ENCODE measurements at places on chromosomes 4 and X.

DNA sequence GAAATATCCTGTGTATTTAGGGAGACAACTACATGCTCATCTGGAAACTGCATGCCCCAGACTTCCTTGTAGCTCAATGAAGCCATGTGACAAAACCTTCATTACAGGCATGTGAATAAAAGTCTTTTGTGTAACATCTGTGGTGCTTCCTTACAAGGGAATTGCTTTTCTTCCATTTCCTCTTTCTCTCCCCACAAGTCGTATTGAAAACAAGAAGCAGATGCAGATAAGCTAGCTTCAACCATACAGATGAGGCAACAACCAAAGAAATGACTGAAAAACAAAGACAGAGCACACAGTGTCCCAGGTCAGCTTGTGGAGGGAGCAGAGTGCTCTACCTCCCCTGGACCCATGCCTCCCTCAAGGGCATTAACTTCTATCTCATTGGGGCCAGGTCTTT, 115.8 kb upstream of the INPP4B start:
- no peak for DNase-seq

DNA sequence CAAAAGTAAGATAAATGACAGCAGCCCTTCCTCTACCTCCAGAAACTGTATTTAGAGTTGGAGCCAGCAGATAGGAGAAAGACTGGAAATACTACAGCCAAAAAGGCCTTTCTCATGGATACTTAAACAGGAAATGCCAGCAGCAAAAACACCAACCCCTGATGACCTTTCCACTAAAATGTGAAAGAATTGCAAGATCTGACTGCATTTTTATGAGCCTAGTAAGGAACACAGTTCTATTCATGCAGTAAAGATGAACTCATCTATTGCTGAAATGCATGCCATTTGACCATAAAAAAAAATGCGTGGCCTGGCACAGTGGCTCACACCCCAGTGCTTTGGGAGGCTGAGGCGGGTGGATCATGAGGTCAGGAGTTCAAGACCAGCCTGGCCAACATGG, 19.9 kb downstream of the ABCG2 start:
- no peak for DNase-seq

- peak; percentile 42 for DNase-seq
Observed at GRCh38 chrX:51894697-51895336, 1.4 kb downstream of the MAGED1 start.

GRCh38 chr4:65344278-65344825, 325.9 kb downstream of the EPHA5 start:
- no peak for DNase-seq

GRCh38 chr4:71290074-71290473, 48.7 kb upstream of the SLC4A4 start:
- DNase-seq: no peak

DNA sequence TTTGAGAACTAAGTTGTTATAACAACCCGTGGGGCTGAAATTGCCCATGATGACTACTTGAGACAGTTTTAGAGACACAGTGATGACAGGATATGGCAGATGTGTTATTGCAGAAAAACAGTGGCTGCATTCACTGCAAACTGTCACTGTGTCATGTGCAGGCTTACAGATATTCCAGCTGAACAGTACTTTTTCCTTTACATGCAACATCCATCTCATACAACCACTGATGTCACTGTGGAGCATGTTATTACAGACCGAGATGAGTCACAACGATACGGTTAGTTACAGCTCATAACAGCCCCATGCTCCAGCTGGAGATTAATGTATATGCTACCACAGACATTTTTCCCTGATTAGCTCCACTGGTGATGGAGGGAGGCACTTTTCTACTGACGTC, 207.4 kb downstream of the TMA16 start:
- peak; percentile 26 for DNase-seq

DNA sequence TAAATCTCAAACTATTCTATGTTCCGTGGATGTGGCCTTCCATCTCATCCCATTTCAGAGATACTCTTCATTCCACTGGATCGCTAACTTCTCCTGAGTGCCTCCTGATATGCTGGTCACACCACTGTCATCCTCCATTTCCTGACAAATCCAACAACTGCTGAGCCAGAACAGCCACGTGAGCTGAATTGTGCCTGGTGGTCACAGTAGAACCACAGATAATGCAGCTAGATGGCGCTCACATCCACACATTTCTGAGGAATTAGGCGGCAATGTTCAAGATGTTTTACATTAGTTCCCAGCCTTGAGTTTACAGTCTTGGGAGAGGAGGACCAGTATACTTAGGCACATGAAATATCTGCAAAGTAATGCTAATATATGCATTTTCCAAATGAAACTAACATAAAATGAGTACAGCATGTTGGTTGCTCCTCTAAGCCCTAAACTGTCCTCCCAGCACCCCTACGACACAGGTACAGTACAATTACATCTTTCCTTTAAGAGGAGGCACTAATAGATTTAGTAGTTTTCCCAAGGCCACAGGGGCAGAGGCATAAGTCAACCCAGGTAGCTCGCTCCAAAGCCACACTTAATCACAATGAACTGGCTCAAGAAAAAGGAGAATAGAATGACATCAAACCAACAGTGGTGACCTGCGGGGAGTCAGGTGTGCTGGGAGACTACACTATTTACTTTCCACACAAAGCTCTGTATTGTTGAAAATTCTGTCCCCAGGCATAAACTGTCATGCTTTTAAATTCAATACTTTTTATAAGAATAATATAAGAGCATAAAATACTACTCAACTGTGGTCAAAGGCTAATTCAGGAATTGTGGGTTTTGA, 134.2 kb downstream of the CHIC2 start:
- peak; percentile 36 for DNase-seq

- no peak for DNase-seq
Observed at GRCh38 chr4:26751838-26752237, 108.8 kb upstream of the STIM2 start.

- DNase-seq: no peak
Observed at GRCh38 chr4:185120631-185120946, 22.5 kb upstream of the SLC25A4 start.

DNA sequence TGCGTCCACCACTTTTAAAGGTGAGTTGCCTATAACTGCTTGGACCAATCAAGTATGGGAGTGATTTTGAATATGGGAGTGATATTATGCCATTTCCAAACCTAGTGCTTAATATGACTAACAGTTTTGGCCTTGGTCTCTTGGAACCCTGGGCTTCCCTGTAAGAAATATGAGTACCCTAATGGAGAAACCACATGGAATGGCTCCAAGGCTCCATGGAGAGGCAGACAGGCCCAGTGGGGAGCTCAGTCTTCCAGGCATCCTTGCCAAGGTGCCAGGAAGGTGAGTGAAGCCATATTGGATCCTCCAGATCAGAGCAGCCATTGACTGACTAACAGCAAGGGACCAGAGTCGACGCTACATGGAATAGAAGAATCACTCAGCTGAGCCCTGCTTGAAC, 53.2 kb downstream of the MAML3 start:
- DNase-seq: no peak

GRCh38 chr4:183438458-183439113, 5.8 kb upstream of the CDKN2AIP start:
- no peak for DNase-seq

DNA sequence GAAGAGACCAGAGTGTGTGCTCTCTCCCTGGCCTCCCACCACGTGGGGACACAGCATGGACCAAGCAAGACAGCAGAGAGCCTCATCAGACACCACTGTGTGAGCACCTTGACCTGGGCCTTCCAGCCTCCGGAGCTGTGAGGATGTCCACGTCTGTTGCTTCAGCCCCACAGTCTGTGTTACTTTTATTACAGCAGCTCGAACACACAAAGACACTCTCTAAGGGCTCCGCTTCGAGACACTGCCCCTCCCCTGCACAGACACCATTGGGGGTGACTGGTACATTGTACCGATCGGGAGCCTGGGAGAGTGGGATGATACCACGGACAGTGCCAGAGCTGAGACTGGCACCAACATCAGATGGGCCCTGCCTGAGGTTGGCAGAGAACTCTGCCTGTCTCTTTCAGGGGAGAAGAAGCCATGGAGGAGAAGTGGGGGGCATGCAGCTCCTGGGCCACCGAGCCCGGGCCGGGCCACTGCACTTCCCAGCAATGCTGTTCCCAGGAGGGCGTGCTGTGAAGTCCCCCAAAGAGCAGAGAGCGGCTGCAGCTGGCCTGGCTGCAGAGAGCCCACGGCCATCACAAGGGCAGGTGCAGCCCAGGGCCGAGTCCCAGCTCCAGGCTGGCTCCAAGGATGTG, 48.1 kb upstream of the HMX1 start:
- DNase-seq: no peak

GRCh38 chr4:108651014-108651791, 804 bp downstream of the OSTC start:
- peak; percentile 5 for DNase-seq

GRCh38 chr4:22556495-22556894, 40.6 kb upstream of the ADGRA3 start:
- DNase-seq: no peak

DNA sequence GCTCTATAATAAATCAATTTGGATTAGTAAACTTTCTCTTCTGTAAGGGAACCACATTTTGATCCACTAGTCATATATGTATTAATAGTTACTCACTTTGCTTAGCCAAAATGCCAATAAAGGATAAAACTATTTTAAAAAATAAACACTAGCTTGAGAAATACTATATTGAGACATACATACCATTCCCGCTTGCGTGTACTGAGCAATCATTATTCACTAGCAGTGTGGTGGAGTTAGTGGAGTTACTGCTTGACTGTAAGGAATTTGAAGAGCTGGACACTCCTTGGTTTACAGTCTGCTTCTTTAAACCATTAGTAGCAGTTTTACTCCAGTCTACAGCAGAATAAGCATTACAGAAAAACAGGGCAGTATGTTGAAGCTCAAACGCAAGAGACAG, 10.8 kb upstream of the PHKA2 start:
- no peak for DNase-seq

- peak; percentile 40 for DNase-seq
Observed at GRCh38 chr4:76067652-76068286, 6.7 kb upstream of the ART3 start.

DNA sequence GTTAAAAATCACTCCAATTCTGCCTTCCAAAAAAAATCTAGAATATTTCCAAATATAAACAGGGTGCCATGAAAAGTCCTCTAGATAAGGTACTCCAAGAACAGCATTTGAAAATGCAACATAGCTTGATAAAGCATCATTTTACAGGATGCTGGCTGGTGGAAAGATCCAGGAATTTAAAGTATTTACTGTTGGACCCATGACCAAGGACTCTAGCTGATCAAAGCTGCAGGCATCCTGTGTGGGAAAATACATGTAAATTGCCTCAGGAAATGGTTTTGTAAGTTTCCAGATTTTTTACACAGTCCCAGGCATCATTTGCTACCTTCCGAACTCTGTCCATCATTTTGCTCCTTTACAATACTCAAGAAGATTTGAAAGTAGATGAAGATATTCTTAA, 164.4 kb downstream of the GRIA3 start:
- DNase-seq: no peak

- DNase-seq: no peak
Observed at GRCh38 chr4:135244056-135244455, 1042.5 kb upstream of the PABPC4L start.

DNA sequence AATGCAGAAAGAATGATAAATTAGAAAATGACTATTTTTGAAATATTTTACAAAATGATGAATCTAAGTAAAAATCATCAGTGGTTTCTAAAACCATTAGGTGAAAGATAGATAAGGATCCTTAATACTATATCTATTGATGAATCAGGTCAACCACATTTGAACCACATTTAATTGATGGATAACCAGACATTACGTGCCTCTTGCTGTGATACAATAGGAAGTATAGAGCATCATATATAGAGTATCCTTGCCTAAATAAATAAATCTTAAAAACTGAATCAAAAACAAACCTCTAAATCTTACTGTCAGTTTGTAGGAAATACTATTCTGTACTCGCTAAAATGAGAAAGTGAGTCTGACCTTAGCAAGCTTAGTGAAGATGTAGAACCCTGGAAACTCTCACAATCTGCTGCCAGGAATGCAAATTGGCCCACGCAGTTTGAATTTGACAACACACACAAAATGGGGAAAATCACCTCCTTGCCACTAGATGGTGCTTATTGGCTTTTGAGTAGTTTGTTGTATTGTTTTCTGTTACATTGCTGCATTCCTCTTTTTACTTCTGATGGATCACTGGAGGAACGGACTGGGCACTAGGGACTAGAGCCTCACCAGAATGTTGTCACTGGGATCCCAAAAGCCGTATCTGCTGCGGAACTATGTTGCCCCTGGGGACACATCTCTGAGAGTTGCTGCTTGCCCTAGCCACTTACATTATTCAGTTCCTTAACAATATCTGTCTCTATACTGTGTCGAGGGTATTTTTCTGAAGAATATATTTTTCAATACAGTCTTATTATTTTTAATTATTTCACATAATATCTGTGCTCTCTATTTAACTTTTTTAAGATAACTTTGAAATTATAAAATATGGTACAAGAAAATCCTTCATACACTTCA, 25.4 kb upstream of the SLAIN2 start:
- peak; percentile 47 for DNase-seq

- no peak for DNase-seq
Observed at GRCh38 chr4:98997166-98997565, 1.6 kb downstream of the METAP1 start.

DNA sequence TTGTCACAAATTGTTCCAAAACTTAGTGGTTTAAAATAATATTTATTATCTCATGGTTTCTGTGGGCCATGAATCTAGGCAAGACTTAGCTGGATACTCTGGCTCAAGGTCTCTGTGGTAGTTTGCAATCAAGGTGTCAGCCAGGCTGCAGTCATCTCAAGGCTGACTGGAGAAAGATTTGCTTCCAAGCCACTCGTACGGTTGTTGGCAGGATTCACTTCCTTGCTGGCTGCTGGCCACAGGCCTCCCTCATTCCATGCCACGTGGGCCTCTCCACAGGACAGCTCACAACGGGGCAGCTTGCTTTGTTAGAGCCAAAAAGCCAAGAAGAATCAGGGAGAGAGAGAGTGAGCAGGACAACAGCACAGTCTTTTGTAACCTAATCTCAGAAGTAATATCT, 101.4 kb downstream of the WWC2 start:
- DNase-seq: no peak

DNA sequence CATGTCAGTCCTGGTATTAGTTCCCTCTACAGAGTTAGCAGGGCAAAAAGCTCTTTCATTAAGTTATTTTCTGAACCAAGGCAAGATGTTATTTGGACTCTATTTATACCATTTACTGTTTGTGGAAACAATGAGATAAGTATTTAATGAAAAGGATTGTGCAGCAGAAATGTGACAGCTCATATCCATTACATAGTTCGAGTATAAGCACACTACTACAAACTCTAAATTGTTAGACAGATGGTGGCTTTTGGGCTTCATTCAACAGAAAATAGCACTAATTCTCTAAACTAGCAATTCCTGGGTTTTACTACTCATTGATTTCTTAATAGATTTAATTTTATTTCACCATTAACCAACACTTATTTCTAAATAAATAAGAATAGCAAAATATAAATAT, 95.2 kb upstream of the ANK2 start:
- DNase-seq: no peak

All from GM12864 (cell line).